Effector CD4-positive, alpha-beta T cell (primary cell): ENCODE measurements at places on chromosomes 5 and 9.

GRCh38 chr9:12625844-12626243 lies 67.3 kb upstream of the TYRP1 start:
- DNase-seq = no peak

- DNase-seq = no peak
Measured at GRCh38 chr5:109016300-109016699, 268.6 kb downstream of the FER start.

DNA sequence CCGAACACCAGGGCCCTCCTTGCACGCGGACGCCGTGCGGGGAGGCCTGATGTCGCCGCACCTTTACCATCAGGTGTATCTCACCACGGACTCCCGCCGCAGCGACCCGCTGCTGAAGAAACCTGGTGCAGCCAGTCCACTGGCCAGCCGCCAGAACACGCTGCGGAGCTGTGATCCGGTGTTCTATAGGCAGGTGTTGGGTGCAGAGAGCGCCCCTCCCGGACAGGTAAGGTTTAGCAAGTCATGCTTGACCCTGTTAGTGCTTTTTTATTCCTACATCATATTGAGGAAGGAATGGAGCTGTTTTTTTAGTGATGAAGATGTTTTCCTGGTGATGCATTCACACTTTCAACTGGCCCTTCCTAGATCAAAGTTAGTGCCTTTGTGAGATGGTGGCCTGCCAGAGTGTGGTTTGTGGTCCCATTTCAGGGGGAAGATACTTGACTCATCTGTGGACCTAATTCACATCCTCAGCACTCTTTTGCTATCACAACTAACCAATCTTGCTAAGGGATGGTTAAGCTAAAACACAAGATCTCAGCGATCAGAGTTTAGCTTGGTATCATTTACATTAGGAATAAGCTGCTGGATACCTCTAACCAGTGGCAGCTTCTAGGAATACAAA lies 2.7 kb downstream of the PCDHGC3 start:
- DNase-seq = no peak

DNA sequence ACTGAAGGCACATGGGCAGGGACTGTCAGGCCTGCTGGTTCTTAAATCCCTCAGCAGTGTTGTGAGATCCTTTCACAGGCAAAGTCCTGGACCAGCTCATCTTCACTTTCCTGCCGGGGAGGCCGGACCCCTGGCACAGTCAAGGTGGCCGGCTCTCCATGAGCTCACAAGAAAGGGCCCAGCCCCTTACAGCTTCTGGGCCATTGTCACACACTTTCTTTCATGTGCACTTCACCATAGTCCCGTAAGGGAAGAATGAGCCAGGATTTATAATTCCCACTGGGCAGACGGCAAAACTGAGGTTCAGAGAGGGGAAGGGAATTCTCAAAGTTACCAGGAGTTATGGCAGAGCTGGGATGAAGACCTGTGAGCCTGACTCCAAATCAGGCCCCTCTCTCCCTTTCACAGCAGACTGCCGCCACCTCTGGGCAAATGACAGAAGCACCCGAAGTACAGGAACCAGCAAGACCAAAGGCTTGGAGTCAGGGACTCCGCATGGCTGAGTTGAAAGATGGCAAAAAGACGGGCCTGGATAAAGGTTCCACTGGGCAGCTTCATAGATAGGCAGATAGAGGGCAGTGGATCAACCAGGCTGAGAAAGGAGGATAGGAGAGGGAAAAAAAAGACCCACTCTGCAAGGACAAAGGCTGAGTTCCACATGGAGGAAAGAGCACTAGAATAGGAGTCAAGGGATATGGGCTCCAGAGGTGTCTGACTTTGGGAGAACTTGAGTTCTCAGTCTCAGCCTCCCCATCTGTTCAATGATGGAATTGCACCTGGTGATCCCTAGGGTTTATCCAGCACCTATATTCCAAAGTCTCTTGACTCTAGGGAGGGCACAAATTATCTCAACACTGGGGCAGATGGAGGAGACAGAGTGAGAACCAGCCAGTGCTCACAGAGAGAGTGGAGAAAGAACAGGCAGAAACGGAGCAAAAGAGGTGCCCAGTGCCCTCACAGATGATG lies 128.7 kb downstream of the PAX5 start:
- no peak for DNase-seq

DNA sequence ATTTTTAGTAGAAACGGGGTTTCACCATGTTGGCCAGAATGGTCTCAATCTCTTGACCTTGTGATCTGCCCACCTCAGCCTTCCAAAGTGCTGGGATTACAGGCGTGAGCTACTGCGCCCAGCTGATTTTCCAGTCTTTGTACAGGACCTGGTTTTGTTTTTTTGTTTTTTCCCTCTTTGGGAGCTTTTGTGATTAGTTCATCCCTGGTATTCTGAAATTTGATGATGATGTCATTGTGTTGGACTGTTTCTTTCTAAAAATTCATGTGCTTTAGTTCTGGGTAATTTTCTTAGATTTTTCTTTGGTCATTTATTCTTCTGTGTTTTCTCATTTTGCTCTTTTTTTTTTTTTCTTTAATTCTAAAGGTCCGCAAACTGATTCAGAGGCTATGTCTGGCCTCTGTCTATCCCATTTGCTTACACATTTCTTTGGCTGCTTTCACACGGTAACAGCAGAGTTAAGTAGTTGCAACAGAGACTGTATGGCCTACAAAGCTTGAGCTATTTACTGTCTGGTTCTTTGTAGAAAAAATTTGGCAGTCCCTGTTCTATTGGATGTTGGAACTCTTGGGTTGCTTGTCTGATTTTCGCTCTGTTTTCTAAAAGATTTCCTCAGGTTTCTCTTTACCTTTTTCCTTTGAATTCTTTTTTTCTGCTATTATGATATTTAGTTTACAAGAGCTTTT lies 24.8 kb downstream of the STX17 start:
- DNase-seq = no peak

GRCh38 chr5:68260467-68260866 lies 44.9 kb downstream of the PIK3R1 start:
- DNase-seq = no peak

DNA sequence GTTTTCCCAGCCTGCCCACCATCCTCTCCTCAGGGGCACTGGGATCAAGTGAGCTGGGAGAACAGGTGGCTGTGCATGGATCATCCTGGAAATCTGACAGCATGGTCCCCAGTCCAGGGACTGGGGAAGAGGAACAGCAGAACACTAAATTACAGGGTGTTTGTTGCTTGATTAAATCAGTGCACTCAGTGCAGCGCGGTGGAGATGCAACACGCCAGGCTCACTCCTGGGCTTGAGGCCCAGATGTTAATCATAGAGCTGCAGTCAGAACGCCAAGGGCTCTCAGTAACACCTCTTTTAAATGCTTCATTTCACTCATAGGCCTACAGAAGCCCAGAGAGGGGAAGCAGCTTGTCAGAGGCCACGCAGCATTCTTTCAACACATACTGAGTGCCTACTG lies 14.2 kb upstream of the LARP1 start:
- no peak for DNase-seq

GRCh38 chr5:117160391-117160790 lies 585.8 kb upstream of the SEMA6A start:
- DNase-seq = no peak

DNA sequence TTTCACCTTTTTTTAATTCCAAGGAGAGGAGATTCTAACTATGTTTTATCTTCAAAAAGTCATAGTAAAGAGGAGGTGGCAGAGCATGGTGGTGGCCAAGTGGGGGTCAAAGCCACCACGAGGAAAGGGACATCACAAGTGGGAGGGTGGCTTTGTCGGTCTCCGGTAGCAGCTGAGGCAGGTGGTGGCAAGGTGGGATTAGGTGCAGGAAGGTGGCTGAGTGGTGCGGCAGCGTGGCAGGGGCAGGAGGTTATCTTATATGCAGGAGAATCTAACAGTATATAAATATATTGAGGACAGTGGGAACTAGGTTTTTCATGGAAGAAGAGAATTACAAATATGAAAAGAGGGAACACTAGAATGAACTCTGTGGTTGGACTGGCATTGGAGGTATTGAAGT lies 196.8 kb downstream of the FSTL4 start:
- DNase-seq = no peak

DNA sequence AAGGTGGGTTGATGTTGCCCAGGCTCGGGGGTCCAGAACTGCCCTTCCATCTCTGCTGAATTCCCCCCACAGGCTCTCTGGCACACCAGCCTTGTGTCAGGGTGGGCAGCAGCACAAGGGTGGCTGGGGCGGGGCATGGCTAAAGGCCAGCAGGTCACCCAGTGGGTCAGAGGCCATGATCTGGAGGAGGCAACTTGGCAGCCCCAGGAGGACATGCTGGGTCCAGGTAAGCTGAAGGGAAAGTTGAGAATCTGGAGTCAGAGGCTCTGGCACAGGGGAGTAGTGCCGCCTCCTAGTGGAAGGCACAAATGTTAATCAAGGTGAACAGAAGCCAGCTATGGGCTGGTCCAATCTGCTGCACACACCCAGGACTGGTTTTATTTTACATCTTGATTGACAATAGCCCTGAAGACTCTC lies 6.2 kb downstream of the TMEM8B start:
- no peak for DNase-seq

DNA sequence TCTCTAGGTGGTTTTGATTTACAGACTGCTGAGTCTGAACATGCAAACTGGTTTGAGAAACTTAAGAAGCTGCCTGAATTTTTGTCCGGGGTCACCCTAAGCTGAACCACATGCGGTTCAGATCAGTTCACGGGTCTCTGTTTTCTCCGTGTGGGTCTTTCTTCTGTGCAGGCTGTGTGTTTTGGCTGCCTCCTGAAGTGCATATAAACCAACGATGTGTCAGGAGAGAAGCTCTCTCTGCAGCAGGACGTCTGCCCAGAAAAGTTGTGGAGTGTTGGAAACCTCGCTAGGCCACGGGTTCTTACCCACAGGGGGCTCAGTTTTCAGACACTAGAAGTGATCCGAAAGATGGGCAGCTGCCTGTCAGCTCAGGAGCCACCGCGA lies 364.2 kb downstream of the IRX2 start:
- no peak for DNase-seq

DNA sequence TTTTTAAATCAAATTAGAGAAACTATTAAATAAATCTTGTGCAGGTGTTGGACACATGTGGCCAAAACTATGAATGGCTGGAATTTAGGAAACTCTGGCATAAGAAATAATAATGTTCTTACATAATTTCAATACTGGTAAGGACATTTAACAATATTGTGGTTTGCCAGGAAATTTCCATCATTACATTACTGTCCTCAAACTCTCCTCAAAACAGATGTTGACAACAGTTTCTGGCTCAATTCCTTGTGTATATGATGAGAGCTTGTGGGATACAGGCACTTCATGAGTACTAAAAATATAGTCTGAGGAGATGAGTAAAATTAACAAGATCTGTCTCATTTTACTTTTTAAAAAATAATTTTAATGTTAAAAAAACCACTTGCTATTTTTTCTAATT lies 27.9 kb downstream of the MCTP1 start:
- no peak for DNase-seq

- no peak for DNase-seq
Measured at GRCh38 chr5:108028412-108028811, 353.5 kb downstream of the FBXL17 start.

DNA sequence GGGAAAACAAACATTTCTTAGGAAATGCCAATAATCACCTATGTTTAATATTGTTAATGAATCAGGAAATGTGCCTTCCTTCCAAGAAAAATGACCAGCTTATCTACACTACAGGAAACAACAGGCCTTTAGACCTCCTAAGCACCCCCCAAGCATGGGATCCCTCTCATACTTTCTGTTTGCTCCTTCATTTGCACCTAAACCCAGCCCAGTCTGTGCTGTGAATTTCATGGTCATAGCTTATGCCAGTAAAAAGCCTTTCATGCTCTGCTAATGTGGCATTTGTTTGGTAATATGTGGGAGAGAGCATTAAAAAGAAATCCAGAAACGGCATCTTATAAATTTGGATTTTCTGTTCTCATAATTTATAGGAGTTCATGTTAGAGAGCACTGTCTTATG lies 511.1 kb downstream of the EBF1 start:
- DNase-seq = no peak

DNA sequence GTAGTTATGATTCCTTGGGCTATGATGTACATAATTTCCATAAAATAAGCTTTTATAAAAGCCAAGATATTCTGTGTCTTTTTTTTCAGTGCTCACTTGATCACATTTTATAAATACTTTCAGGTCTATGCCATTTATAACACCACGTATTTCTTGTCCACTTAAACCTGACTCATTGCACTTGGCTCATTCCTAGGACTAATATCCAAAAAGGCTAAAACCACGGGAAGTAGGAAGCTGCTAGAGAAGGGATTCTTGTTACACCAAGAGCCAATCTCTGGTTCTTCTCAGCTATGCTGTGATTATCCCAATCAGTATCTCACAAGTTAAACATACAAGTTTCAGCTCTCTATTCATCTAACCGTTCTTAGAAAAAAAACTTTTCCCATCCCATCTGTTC lies 80.4 kb upstream of the CDH6 start:
- DNase-seq = no peak

DNA sequence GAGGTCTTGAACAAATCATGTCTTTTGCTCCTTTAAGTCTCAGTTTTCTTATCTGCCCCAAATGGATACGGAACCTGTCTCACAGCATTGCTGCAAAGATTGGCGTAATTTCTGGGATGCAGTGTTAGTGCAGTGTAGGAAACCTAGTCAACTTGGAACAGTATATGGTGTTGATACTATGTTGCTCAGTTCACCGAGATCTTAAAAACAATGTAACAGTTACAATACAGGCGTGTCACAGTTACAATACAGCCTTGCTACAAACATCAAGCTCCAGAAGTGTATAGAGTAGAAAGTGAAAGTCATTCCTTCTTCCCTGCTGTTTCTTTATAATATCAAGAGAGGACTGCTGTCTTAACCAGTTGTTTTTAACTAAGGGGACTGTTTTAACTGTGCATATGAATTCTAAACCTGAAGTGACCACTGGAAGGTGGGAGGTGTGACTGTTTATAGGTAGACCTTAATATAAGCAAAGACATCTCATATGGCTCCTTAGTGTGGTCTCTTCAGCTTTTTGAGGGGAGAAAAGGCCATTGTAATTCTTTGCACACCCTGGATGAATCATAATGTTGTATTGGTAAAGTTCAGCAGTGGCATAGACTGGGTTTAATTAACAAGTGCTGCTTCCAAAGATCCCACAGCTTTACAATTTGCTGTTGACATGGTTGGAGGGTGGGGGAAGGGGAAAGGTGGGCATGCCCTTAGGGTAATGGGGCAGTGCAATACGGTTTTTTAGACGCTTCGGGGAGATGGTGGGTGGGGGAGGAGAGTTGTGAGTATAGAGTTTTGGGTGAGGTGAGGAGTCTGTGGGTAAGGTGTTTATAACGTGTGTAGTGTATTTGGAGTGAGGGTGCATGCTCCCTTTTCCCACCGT lies 12.9 kb downstream of the PRRC2B start:
- DNase-seq = no peak

DNA sequence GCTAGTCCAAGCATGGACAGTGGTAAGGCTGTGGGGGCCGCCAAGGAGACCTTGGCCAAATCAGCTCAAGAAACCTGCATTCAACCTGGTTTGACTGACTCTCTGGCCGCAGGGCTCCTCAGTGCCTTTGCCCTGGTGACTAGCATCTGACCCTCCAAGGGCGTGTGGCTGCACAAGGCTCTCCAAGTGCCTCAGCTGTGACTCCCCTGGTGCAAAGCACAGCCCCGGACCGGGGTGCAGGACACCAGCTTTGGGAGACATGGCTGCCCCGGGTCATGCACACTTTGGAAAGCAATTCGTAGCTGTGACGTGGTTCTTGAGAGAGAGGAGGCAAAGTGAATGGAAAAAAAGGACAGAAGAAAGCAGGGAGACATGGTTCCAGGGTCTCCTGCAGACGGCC lies 245.2 kb upstream of the IRX2 start:
- no peak for DNase-seq

GRCh38 chr5:43661102-43661501 lies 58.1 kb downstream of the NNT start:
- DNase-seq = no peak
